ENCODE measurements at places on chromosomes 5 and 9. TPM values are rescaled to one million over a fixed set of nuclear protein-coding genes. Genes with fewer than 3 reads are reported as not detected.

- peak; percentile 67 for DNase-seq
Measured at GRCh38 chr9:127092041-127092608, 30.3 kb downstream of the ANGPTL2 start.

- DNase-seq: no peak
Measured at GRCh38 chr9:83339435-83339834, 198.8 kb downstream of the FRMD3 start.

GARNL3 gene
- 5.4 TPM for total RNA-seq

SPINK6 gene
- total RNA-seq: not detected
